T-helper 17 cell (primary cell): ENCODE measurements at places on chromosomes 5 and 9. TPM values are rescaled to one million over a fixed set of nuclear protein-coding genes. Genes with fewer than 3 reads are reported as not detected.

DNA sequence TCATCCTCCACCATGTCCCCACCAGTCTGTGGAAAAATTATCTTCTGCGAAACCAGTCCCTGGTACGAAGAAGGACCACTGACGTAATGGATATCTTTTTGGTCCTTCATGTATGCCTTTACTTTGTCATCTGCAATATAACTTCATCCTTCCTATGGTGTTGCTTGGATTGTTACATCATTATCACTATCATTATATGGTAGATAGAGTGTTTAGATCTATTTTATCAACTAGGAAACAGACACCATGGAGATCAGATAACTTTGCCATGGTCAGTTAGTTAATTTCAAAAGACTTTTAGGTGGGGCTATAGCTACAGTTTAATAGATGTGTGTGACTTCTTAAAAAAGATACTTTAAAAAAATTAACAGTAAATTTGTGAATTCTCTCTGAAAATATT, 23.8 kb upstream of the CAMLG start:
- H3K27ac ChIP-seq = no peak overlapping the region
- no peak for DNase-seq
- no peak overlapping the region for H3K4me3 ChIP-seq
- no peaks in the 10 kb centered on the region for H3K4me1 ChIP-seq
- peaks cover 7% of the 10 kb centered on the region for H3K36me3 ChIP-seq
- H3K27me3 ChIP-seq = no peaks in the 10 kb centered on the region

GRCh38 chr5:180603076-180603594, 11.8 kb upstream of the SCGB3A1 start:
- H3K4me3 ChIP-seq = no peak overlapping the region
- H3K27ac ChIP-seq = no peak overlapping the region
- peaks cover 24% of the 10 kb centered on the region for H3K27me3 ChIP-seq
- no peaks in the 10 kb centered on the region for H3K36me3 ChIP-seq
- DNase-seq = no peak
- peaks cover 14% of the 10 kb centered on the region for H3K4me1 ChIP-seq

DNA sequence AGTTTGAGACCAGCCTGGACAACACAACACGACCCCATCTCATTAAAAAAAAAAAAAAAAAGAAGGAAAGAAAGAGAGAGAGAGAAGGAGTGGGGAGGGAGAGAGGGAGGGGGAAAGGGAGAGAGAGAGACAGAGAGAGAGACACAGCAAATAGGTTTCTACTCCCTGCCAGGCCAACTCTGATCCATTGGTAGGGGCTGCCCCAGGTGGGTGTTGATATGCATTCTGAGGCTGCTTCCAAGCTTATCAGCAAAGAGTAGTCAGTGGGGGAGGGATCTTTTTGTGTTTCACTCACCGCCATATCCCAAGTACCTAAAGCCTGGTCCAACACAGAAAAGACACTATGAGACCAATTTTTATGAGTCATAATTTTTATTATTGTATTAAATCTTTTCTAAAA, 57.0 kb upstream of the SAP30L start:
- DNase-seq = no peak
- H3K36me3 ChIP-seq = peaks cover 7% of the 10 kb centered on the region
- no peak overlapping the region for H3K27ac ChIP-seq
- peaks cover 3% of the 10 kb centered on the region for H3K4me1 ChIP-seq
- H3K4me3 ChIP-seq = no peak overlapping the region
- H3K27me3 ChIP-seq = no peaks in the 10 kb centered on the region

DNA sequence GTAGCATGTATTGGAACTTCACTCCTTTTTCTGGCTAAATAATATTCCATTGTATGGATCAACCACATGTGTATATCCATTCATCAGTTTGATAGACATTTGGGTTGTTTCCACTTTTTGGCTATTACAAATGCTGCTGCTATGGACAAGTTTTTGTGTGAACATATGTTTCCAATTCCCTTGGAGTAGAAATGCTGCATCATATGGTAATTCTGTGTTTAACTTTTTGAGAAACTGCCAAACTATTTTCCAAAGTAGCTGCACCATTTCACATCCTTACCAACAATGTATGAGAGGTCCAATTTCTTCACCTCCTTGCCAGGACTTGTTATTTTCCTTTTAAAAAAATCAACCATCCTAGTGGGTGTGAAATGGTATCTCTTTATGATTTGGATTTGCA, 8.4 kb downstream of the FRRS1L start:
- H3K27ac ChIP-seq = no peak overlapping the region
- DNase-seq = no peak
- H3K4me1 ChIP-seq = no peaks in the 10 kb centered on the region
- H3K4me3 ChIP-seq = no peak overlapping the region
- H3K27me3 ChIP-seq = peaks cover 9% of the 10 kb centered on the region

- H3K27ac ChIP-seq = no peak overlapping the region
- H3K4me3 ChIP-seq = no peak overlapping the region
- H3K36me3 ChIP-seq = peaks cover 2% of the 10 kb centered on the region
Measured at GRCh38 chr5:139901986-139902385, 106.4 kb downstream of the PSD2 start.

SOHLH1 gene
- total RNA-seq = not detected

- no peaks in the 10 kb centered on the region for H3K4me1 ChIP-seq
- DNase-seq = no peak
- no peaks in the 10 kb centered on the region for H3K27me3 ChIP-seq
- H3K36me3 ChIP-seq = no peaks in the 10 kb centered on the region
Measured at GRCh38 chr5:23727271-23727670, 219.9 kb downstream of the PRDM9 start.

GABBR2 gene
- not detected for total RNA-seq

TLE1 gene
- 2.2 TPM for total RNA-seq

DNA sequence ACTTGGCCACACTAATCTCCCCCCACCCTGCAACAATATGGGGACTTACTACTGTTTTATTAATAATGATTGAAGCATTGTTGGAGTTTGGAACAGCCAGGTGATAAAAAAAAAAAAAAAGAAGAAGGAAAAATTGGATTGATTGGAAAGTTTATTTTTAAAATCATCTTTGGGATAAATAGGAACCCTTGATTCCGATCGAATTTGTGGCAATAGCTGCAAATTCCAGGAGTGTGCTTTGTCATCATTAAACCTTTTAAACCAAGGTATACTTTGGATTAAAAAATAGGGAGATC, 907 bp upstream of the NR2F1 start:
- H3K36me3 ChIP-seq = peaks cover 4% of the 10 kb centered on the region
- no peak for DNase-seq
- no peak overlapping the region for H3K27ac ChIP-seq
- H3K4me3 ChIP-seq = no peak overlapping the region

GABRA1 gene
- 0.10 TPM for total RNA-seq

GFI1B gene
- total RNA-seq = 1.1 TPM

DNA sequence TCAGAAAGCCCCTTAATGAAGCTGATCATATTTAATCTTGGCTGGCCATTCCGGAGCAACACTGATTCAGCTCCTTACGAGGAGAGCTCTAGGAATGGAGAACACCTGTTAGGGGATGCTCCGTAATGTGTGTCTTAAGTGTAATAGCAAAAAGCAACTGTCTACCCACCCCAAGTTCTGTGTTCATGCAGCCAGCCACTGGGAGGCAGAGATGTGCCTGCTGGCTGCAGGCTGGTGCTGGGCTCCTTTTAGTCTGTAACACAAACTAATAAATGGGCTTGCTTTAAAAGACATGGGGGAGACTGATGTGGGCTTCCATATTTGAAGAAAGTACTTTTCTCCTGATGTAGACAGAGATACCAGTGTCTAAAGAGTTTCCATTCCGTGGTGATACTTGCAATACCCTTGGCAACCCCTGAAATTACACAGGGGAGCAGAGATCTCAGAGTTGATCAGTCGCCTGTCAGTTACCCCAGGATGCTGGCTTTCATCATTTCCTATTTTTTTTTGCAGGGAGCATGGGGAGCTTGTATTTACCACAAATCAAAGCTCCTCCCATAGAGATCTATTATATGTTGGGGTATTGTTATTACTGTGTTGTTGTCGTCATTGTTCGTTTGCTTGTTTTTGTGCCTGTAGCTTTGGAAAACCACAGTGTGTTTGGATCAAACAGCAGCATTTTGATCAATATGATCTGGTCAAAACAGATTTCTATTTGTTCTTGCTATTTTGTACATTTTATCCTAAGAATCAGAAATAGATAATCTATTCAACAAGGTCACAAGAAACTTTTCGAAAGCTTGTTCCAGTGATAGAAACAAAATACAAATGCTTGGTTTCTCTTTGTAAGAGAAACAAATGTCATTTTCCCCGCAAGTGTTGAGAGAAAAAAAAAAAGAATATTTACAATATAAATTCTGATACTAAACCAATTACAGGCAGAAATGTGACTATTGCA, 65.8 kb downstream of the MTX3 start:
- H3K4me1 ChIP-seq = no peaks in the 10 kb centered on the region
- H3K36me3 ChIP-seq = peaks cover 2% of the 10 kb centered on the region
- H3K27me3 ChIP-seq = peaks cover 16% of the 10 kb centered on the region

BTNL3 gene
- not detected for total RNA-seq

- no peak overlapping the region for H3K4me3 ChIP-seq
- H3K36me3 ChIP-seq = no peaks in the 10 kb centered on the region
- DNase-seq = no peak
- H3K4me1 ChIP-seq = no peaks in the 10 kb centered on the region
- no peaks in the 10 kb centered on the region for H3K27me3 ChIP-seq
Measured at GRCh38 chr5:114648940-114649339, 287.1 kb downstream of the KCNN2 start.

DNA sequence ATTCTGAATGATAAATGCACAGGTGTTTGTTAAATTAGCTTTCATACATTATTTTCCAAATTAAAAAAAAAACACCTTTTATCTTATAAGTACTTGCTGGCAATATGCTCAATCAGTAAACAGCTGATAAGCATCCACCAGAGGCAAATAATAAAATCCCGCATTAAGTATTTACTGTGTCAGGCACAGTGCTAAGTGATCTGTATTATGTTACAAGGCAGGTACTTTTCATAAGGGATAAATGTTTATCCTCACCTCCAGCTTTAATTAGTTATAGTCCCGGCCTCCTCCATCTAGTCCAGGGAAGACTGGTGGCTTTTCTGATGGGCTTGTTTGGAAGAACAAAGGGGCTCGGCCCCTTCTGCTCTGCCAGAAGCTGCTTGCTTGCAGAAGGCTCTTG, 40.1 kb downstream of the PFDN1 start:
- H3K36me3 ChIP-seq = peaks cover 4% of the 10 kb centered on the region
- H3K4me3 ChIP-seq = no peak overlapping the region
- peaks cover 60% of the 10 kb centered on the region for H3K4me1 ChIP-seq
- no peaks in the 10 kb centered on the region for H3K27me3 ChIP-seq
- no peak overlapping the region for H3K27ac ChIP-seq

FAM200C gene
- not detected for total RNA-seq

CDC20B gene
- total RNA-seq = not detected

DNA sequence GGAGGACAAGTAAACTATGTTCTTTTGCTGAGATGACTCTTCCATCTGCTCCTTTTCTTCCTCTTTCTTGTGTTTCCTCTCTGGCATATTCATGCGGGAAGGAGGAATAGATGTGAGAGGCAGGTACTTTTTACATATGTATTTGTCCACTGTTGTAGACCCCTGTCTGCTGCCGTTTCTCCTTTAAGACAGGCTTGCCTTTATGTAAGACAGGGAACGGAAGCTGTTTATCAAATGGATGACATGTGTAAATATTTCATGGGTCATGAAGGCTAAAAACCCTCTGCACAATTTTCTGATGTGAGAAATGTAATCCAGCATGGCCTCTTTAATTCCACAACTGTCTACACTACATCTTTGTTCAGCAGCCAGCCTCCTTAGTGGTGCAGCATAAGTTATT, 1525.5 kb upstream of the NUDT12 start:
- H3K4me1 ChIP-seq = no peaks in the 10 kb centered on the region
- DNase-seq = no peak
- H3K27me3 ChIP-seq = no peaks in the 10 kb centered on the region

DNA sequence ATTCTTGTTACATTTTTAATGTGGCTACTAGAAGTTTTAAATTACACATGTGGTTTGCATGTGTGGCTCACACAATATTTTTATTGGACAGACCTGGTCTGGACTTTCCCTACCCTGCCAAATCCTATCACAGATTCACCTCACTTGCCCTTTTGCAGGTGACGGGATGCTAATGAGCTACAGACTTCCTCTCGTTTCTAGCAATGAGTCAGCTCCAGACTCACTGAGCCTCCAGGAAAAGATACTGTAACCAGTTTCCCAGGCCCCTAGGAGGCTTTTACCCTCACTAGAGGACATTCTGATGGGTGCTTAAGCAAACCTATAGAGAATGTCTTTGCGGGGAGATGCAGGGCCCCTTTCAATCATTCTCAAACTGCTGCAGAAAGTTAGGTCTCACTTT, 135.4 kb downstream of the WDR41 start:
- no peaks in the 10 kb centered on the region for H3K36me3 ChIP-seq
- H3K27ac ChIP-seq = no peak overlapping the region
- no peak overlapping the region for H3K4me3 ChIP-seq
- peaks cover 26% of the 10 kb centered on the region for H3K27me3 ChIP-seq
- no peak for DNase-seq
- no peaks in the 10 kb centered on the region for H3K4me1 ChIP-seq

KIF12 gene
- not detected for total RNA-seq

DNA sequence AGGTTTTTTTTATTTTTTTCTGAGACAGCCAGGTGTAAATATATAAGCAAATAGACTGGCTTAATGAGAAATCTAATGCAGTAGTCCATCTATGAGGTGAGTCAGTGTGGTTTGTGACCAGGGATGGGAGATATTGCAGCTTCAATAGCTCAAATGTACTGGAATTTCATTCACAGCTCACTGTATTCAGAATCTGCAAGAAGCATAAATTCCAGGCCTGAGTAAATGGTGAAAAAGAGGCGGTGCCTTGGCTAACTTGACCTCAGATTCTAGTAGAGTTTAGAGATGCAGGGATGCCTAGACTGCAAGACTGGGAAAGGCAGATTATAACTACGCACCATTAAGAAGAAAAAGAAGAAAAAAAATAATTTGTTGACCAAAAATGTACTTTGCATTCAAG, 151.9 kb upstream of the SMC2 start:
- H3K4me3 ChIP-seq = no peak overlapping the region
- H3K36me3 ChIP-seq = no peaks in the 10 kb centered on the region
- no peak overlapping the region for H3K27ac ChIP-seq
- DNase-seq = no peak
- H3K4me1 ChIP-seq = no peaks in the 10 kb centered on the region

DNA sequence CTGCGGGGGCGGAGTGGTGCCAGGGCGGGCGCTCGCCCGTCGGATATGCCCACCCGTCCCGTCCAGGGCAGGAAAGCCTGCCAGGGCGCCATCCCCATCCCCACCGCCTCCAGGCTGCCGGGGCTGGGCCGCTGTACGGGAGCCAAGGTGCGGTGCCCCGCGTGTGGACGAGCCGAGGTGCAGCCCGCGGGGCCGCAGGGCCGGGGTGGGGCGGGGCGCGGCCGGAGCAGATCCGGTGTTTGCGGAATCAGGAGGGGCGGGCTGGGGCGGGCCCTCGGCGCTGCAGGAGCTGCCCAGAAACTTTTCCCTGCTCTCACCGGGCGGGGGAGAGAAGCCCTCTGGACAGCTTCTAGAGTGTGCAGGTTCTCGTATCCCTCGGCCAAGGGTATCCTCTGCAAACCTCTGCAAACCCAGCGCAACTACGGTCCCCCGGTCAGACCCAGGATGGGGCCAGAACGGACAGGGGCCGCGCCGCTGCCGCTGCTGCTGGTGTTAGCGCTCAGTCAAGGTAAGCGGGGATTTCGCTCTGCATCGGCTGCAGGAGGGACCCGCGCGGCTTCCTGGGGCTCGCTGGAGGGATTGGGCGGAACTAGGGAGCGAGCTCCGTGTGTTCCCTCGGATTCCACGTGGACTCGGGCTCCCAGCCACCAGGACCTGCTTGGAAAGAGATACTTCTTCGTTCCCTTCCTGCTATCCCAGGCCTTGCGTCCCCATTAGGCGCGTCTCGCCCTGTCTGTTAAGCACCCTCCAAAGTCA, at the start of gene ITGA2:
TSS of gene ITGA2 (plus strand) at position 328 of the 756 bp plus-strand sequence. CDS start at position 445, 117 bp downstream.
- peak within 1 kb of the TSS; percentile 68 for H3K27ac ChIP-seq
- H3K4me1 ChIP-seq = peaks cover 22% of the 10 kb centered on the region
- DNase-seq = peak; percentile 5
- H3K4me3 ChIP-seq = peak within 1 kb of the TSS; percentile 91
